Posterior vena cava (tissue), 2 donors: ENCODE measurements at places on chromosomes 4 and X.

DNA sequence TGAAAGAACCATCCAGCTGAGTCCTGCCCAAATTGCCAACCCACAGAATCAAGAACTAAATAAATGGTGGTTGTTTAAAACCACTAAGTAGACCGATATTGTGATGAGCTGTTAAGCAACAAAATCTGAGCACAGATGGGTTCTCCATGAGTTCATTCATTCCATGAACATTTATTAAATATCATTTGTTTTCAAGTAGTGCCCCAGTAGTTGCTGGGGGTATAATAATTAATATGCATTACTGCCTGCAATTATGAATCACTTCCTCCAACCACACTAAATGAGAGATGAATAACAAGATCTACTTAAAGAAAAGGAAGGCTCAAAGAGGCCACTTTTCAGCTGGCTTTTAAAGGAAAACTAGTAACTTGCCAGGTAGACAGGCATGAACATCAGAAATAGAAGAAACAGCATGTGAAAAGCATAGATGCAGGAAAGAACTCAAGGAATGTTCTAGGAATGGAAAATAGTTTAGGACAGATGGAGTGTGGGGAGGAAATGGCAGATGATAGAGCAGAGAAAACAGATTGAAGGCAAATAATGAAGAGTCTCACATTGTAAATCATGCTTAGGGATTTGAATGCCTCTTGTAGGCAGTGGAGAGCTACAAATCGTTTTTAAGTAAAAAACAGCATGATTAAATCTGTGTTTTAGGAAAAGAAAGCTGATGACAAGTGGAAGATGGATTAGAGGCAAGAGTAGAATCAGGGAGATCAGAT, 641.7 kb upstream of the DIPK2B start:
- DNase-seq, result no peak

- DNase-seq, result no peak
These were observed 48.8 kb downstream of the MCUB start for GRCh38 chr4:109608879-109609278.

- no peak for DNase-seq
These were observed 167.1 kb downstream of the RAPGEF2 start for GRCh38 chr4:159269956-159270355.

DNA sequence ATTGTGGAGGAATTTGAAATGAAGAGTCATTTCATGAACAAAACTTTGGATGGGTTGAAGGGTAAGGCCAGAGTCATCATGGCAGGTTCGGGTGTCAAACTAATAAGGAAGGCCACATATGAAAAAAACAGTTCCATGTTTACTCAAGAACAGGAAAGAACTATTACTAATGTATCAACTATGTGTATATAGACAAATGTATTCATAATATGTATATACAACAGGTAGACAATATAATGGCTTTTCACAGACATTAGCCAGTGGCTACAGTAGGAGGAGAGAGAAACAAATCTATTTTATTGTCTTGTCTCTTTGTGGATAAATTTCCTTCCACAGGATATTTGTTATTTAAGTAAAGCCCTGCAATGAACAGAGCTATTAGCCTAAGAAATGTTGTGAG, 101.1 kb downstream of the CBLL2 start:
- no peak for DNase-seq

- peak; percentile 61 for DNase-seq
These were observed 39.3 kb downstream of the RTL3 start for GRCh38 chrX:78619834-78620233.

DNA sequence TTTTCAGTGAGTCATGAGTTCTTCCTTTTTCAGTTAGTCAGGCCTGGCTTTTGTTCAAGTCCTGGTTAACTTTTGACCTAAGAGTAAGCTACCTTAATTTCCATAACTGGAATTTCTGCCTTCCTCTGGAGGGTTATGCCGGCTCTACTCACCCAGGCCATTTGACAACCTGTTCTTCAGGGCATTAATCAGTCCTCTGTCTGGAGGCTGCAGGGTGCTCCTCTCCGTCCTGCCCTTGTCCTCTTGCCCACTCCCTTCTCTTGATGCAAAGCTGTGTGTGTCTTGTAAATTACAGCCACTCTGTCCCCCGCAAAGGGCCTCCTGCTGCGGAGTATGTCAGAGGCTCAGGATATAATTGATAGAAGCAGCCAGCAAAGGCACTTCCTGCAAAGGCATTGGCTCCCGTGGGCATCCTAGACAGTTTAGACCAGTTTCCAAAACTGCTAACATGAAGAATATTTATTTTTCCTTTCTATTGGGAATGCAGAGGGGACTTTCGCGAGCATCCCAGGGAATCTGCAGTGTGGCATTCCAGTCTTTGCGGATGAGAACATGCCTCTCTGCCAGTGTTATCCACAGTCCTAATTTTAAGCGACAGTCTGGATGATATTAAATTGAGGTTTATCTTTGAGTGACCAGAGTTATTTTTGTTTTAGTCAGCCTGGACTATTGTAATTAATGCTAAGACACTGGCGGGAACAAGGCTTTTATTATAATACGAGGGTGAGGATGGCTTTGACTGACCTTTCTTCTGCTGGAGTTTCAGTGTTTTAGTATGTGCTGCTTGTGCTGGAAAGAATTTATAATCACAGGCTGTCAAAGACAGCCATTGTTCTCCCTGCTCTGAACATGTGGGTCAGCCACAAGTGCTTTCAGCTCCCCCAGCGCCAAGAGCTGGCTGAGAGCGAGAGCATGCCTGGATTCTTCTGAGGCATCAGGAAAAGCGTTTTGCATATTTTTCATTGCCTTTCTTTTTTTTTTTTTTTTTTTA, 74.2 kb downstream of the LIMCH1 start:
- no peak for DNase-seq

DNA sequence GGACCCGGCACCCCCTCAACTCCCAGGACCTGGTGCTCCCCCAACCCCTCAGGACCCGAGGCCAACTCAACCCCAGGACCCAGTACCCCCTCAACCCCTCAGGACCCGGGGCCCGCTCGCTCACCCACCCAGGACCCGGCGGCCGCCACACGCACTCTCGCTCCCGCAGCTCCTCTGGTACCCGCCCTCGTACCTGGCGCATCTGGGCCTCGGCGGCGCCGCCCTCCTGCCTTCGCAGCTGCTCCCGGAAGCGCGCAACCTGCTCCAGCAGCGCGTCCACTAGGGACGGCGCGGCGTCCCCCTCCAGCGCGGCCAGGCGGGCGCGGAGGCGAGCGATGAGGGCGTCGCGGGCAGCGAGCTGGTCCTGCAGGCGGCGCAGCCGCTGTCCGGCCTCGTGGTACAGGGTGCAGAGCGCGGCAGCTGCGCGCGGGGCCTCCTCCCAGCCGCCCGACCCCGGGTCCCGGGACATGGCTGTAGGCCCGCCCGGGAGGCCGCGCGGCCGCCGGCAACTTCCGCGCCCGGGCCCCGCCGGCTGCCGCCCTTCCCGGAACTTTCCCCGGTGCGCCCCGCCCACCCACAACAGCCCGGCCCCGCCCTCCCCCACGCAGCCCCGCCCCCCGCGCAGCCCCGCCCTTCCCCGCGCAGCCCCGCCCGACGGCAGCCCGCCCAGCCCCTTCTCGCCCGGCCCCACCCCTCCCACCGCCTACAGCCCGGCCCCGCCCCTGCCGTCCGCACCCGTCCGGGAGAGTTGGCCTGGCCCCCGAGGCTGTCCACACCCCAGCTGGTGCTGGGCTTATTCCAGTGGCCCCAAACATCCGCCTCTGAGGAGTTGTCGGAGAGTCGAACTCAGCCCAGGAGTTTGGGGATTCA, at the start of gene TNIP2:
Gene TNIP2 (minus strand): TSS at position 516 of the 870 bp plus-strand sequence. CDS start 47 bp downstream, at position 469.
- peak; percentile 95 for DNase-seq

- DNase-seq, result no peak
These were observed 17.0 kb upstream of the ADGRA3 start for GRCh38 chr4:22532896-22533295.

DNA sequence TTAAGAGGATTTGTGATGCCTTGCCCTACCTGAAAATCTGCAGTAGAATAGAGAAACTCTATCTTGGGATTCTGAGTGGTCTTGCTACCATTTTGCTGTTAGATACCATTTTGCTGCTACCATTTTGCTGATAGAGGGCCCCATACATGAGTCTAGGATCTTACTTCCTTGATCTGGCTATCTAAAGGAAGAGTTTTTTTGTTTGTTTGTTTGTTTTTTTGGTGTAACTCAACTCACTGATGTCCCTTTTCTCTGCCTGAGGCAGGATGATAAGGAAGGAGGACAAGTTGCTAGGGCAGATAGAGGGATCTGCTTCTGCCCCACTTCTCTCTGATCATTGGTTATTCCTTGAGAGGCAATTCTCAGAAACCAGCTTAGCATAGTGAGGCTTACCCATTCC, 31.0 kb downstream of the XK start:
- DNase-seq, result no peak

DNA sequence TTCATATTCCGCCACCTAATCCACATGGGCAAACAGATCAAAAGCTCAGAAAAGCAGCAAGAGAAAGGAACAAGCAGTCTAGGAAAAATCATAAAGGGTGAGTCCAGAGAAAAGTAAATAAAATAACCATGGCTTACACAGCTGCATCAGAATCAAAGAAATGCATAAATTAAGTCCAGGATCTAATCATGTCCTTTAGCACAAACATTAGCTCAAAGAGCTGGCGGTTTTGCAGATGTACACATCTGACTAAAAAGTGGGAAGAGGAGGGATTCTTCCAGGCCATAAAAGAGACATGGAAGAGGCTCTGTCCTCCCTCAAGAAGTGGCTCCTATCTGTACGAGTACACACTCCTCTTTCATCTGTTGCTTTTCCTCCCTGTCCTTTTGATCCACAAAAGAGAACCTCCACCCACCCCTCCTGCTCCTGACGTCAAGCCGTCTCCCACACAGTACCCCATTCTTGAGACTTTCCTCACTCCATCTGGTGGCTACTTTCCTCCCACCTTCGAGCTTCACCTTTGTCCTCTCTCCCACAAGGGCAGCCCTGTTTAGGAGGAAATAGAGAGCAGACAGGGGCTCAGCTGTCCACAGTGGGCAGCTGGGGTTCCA, 92.5 kb downstream of the RASL11B start:
- DNase-seq, result no peak

- no peak for DNase-seq
These were observed 39.1 kb downstream of the LAMP2 start for GRCh38 chrX:120429776-120430540.

DNA sequence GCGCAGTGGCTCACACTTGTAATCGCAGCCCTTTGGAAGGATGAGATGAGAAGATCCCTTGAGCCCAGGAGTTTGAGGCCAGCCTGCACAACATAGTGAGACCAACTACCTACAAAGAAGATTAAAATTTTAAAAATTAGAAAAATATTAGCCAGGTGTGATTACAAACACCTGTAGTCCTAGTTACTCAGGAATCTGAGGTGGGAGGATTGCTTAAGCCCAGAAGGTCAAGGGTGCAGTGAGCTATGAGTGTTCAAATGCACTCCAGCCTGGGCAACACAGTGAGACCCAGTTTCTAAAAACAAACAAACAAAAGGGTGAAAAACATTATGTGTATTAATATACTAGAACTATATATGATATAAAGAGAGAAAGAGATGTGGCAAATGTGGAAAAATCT, 36.8 kb upstream of the NKX6-1 start:
- DNase-seq, result no peak

GRCh38 chrX:9952300-9952699, 14.9 kb upstream of the CLDN34 start:
- no peak for DNase-seq

GRCh38 chrX:51743179-51743957, at the start of gene GSPT2:
Gene GSPT2, plus strand, starts transcription at chrX:51743442. Its CDS starts 185 bp downstream, at chrX:51743627.
- peak; percentile 86 for DNase-seq

GRCh38 chrX:48179691-48180090, 16.9 kb downstream of the SSX5 start:
- no peak for DNase-seq

- no peak for DNase-seq
These were observed 7.2 kb downstream of the PDHA1 start for GRCh38 chrX:19350941-19351384.

GRCh38 chrX:124737771-124738170, 391.4 kb downstream of the SH2D1A start:
- no peak for DNase-seq

DNA sequence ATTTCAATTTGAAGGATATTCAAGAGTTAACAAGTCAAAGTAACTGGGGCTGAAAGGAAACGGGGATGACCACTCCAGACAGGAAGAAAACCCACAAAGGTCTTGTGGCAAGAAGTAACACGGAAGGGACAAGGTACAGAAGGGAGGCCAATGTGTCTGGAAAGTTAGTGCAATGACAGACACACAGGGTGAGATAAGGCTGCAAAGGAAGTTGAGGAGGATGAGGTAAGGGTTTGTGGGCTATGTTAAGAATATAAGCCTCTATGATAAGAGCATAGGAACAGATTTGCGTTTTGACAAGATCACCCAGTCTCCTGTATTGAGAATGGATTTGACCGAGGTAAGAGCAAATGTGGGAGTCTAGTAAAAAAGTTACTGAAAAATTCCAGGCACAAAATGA, 21.9 kb upstream of the EMCN start:
- DNase-seq, result no peak

DNA sequence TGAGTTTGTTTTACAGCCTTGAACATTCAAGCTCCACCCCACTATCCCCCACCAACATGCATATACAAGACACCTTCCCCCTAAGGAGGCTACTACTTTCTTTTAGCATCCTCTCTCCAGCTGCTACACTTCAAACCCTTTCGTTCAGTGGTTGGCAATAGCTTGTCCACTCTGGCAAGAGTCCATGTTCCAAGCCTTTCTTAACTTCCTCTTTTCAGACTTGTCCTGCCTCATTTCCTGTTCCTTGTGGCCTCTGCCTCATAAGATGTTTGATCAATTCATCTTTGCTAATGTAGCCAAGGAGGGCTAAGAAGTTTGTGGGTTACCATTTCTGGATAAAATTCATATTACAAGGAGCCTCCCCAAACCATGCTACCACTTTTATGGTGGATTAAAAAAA, 20.8 kb upstream of the ZCCHC12 start:
- DNase-seq, result no peak
